ENCODE measurements at places on chromosomes 1 and 21.
A peak's percentile ranks its signal among the peaks of the same experiment; 100 is the strongest.

DNA sequence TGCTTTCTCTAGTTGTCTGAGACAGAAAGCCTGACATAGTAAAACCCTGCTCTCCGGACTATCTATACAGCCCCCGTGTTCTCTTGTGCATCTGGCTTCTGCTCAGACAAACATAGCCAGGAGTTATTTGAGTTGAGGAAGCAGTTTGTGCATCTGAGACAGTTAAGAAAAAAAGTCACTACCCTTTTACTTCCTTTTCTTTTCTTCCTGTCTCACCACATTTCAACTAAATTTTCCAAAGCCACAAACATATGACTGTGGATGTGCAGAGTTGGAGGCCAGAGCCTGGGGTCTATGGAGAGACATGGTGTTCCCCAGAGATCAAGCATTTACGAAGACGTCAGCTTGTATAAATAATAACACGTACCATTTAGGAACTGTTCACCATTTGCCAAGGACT, 158.5 kb upstream of the FGGY start:
- no peak for DNase-seq

GRCh38 chr1:206556047-206556749, 48.9 kb downstream of the RASSF5 start:
- no peak for DNase-seq

GRCh38 chr21:33359446-33359845, 34.7 kb downstream of the IFNAR1 start:
- no peak for DNase-seq

DNA sequence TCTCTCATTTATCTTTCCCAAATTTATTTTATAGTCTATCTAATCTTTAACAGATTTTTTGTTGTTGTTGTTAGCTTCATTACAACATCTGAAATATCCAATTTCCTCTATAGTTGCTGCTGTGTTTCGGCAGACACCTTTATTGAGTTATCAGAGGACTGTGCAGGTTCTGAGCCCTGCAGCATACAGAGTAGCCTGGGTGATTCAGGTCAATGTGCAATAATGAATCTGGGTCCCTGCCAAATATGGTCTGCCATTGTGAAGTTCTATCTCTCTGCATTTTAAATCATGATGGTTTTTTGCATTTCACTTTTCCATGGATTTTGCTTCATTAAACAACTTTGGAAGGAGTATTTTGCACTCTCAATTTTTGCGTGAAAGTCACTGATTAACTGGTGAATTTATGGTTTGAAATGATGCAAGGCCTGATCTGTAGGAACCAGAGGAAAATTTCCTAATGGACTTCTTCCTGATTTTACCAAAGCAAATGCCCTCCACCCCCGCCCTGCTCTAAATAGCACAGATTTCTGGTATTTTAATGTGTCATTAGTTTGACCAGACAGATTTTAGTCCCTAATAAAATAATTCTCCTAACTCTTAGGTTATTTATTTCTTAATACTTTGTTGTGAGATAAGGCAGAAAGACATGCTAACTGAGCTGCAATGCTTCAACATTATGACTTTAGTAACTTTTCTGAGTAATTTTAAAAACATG, 402.3 kb downstream of the PTBP2 start:
- DNase-seq: no peak

DNA sequence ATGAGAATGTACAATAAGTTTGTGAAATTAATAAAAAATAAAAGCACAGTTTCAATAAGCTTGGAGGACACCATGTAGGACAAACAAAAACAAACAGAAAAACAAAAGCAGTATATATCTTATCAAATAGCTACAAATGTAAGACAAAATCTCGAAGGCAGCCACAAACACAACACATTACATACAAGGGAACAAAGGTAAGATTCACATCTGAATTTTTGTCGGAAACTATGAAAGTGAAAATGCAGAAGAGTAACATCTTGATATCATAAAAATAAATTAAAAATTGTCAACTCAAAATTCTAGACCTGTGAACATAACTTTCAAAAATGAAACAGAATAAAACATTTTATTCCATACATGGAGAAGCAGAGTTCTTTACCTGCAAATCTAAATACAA, 1049.5 kb upstream of the ADGRL2 start:
- no peak for DNase-seq

DNA sequence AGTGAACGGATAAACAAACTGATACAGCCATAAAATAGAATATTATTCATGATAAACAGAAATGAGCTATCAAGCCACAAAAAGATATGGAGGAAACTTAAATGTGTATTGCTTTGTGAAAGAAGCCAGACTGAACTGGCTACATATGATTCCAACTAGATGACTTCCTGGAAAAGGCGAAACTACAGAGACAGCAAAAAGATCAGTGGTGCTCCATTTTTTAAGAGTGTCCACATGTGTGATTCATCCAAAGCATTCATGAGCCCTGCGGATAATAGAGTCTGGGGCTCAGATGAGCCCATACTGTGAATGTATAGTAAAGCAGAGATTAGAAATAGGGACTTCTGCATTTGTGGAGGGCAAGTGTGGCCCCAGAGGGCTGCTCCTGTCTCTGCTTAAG, 7.8 kb upstream of the TMEM222 start:
- DNase-seq: no peak

- DNase-seq: peak; percentile 68
Observed at GRCh38 chr1:26582836-26583460, 53.4 kb downstream of the RPS6KA1 start.

GRCh38 chr1:121538943-121539575, 354.3 kb downstream of the SRGAP2C start:
- no peak for DNase-seq

GRCh38 chr1:178552856-178553255, 39.9 kb downstream of the TEX35 start:
- DNase-seq: no peak

DNA sequence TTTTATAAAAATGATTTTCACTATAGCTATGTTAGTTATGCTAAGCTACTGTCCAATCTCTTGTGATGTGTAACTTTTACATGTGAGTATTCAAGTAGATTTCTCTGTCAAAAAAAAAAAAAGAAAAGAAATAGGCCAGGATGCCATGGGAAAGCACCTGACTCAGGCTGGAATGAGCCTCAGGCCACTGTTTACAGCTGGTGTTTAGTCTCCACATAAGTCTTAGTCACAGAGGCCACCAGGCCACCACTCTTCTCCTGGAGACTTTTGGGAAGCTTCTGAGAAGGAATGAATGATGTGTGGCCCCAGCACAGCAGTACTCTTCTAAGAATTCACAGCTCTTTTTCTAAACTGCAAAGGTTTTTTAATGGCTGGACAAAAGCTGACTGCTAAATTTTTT, 48.9 kb downstream of the CHML start:
- no peak for DNase-seq

GRCh38 chr1:154745286-154745731, 124.8 kb downstream of the KCNN3 start:
- DNase-seq: no peak

GRCh38 chr1:62131093-62131725, 63.4 kb upstream of the L1TD1 start:
- no peak for DNase-seq

DNA sequence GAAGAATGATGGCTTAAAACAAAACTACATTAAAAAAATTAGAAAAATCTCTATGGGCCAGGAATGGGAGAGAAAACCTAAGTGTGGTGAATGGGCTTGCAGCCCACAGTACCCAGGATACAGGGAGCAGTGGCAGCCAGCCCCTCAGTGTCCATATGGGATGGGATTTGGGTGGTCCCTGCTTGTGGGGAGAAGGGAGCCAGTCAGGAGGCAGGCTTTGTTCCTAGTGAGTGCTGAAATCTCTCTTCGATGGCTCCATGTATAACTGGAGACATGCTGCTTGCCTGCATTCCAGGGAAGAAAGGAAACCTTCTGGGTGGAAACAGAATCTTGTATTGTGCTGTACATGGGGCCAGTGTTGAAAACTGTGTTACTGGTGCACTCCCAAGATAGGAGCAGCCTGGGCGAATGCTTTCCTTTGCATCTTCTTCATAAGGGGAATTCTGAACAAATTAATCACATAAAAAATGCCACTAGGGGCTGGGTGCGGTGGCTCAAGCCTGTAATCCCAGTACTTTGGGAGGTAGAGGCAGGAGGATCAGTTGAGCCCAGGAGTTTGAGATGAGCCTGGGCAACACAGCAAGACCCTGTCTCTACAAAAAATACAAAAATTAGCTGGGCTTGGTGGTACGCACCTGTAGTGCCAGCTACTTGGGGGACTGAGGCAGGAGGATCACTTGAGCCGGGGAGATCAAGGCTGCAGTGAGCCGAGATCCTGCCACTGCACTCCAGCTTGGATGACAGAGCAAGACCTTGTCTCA, 36.0 kb downstream of the PTPRU start:
- DNase-seq: no peak

DNA sequence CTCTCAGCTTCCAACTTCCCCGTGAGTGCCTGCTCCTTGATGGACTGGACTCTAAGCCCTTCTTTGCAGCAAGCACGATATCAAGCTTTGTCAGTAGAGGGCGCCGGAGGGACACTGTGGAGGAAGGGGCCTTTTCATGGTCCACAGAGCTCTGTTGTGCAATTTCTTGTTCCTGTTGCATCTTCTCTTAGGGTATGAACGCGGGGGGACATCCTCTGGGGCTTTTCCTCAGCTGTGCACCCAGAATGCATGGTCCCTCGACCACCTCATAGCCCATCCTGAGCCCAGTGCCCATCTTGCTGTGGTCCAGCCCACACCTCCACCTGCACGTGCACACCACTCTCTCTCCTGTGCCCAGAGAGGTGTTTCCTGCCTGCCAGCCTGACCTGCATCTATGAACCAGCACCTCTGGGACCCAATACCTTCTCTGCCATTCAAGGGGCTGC, 556.8 kb downstream of the PTPRU start:
- peak; percentile 46 for DNase-seq

- DNase-seq: no peak
Observed at GRCh38 chr1:77534456-77534855, 148.0 kb downstream of the ZZZ3 start.

- no peak for DNase-seq
Observed at GRCh38 chr1:1065265-1065939, 8.7 kb downstream of the RNF223 start.

- no peak for DNase-seq
Observed at GRCh38 chr21:27570306-27570868, 603.5 kb upstream of the ADAMTS5 start.

DNA sequence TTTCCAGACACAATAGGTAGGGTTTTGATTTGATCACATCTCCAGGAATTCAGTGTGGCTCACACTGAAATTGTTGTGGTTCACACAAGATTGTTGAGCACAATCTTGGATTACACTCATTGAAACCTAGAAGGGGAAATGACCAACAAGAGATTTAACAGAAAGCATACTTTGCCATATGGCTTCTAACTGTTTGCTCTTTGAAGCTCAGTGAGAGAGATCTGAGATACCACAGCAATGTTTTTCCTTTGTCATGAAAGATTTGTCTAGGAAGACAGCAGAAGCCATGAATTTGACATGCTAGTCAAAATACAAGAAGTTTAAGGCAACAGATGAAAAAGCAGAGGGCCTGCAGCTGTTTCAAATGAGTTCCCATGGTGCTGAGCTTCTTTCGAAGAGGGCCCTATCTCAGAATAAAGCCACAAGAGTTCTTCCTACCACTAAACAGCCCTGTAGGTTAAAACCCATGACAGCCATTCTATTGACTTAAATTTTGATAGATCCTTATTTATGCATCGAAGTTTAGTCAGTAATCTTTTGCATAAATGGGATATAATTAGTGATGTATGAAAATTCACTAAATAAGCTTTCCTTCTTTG, 650.4 kb downstream of the LTN1 start:
- DNase-seq: no peak

GRCh38 chr1:56375326-56375804, 204.0 kb downstream of the PLPP3 start:
- no peak for DNase-seq

- no peak for DNase-seq
Observed at GRCh38 chr1:169929210-169929526, 35.5 kb upstream of the SCYL3 start.

- no peak for DNase-seq
Observed at GRCh38 chr1:67721650-67722291, 36.8 kb downstream of the GADD45A start.

DNA sequence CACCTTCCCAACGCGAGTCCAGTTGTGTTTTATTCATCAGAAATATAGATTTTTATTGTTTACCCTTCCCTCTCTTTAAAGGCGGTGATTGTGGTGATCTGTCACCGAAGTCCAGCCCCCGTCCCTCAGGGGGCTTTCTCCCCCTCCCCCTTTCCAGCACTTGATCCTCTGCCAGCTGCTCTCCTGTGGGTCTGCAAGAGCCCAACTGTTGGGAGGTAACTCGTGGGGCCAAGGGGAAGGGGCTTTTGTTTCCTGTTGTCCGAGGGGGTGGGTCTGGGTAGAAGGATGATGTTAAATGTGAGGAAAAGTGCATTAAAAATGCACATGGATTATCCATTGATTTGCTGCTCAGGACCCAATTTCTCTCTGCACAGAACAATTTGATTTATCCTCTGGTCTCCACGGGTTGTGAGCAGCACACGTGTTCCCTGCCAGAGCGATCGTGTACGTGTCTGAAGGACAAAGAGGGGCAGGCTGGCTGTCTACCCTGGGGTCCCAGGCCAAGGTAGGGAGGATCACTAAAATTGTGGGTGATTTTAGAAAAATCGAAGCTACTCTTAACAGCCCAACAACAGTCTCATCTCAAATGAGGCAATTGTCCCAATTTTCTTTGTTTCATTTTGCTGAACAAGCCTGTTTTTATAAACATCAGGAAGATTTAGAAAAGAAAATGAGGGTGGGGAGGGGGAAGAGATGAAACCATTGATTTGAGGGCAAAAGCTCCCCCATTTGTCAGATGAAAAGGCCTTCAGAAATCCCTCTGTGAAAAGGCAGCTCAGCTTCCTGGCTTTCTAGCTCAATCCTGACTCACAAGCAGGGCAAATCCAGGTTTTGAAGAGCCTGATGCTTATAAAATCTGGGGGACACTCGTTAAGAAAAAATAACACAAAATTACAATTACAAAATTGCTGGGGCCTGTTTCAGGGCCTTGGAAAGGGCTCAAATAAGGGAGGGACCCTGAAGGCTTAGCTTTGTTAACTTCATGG, 176.2 kb downstream of the RHOU start:
- no peak for DNase-seq

GRCh38 chr1:207605444-207606361, 39.2 kb upstream of the CR1L start:
- no peak for DNase-seq

DNA sequence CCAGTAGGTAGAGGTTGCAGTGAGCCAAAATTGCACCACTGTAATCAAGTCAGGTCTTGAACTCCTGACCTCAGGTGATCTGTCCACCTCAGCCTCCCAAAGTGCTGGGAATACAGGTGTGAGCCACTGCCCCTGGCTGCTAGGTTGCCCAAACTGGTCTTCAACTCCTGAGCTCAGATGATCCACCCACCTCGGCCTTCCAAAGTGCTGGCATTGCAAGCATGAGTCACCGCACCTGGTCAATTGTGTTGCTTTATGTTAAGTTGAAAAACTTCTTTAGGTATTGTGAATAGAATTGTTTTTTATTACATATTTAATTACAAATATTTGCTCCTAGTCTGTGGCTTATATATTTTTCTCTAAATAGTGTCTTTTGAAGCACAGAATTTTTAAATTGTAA, 80.5 kb downstream of the PRKAB2 start:
- DNase-seq: no peak

Measured in stimulated activated CD4-positive, alpha-beta T cell treated with anti-CD3 and anti-CD28 coated beads, Interleukin-12 subunit alpha, Interleukin-12 subunit beta, amount 100 ng/mL, for 4 hours (primary cell).